ENCODE measurements at places on chromosomes 6 and 20.

- no peak for DNase-seq
Observed at GRCh38 chr6:129489215-129489765, 220.7 kb downstream of the ARHGAP18 start.

DNA sequence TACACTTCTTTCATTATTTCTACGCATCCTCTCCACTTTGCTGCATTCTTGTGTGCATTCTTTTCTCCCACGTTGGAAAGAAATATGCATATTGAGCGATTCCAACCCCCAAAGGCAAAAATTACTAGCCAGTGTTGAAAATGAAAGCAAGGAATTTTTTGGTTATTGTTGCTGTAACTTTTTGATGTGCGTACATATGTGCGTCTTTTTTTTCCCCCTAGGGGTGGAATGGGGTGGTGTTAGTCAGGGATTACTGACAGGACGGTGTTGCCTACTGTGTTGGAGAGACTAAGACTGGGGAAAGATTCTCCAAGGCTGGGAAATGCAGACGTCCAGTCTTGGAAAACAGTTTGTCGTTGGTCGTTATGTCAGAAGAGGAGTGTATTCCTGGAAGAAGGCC is 44.2 kb upstream of the ESR1 start:
- DNase-seq, result no peak

- no peak for DNase-seq
Observed at GRCh38 chr6:130829333-130829910, 2.2 kb downstream of the SMLR1 start.

DNA sequence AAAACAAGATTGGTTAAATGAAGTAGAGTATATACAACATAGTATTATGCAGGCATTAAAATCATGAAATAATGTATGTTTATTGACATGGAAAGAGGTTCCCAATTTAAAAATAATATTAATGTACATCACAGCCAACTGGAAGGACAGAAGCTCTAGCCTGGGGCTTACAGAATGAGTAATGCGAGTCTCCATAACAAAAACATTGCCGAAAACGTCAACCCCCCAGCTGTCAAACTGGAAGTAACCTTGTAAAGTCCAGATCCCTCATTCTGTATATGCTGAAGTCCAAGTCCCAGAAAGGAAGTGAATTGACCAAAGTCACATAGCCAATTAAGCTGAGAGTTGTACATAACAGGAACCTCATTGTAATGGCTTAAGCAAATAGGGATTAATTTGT is 128.7 kb upstream of the ECI2 start:
- DNase-seq, result no peak

DNA sequence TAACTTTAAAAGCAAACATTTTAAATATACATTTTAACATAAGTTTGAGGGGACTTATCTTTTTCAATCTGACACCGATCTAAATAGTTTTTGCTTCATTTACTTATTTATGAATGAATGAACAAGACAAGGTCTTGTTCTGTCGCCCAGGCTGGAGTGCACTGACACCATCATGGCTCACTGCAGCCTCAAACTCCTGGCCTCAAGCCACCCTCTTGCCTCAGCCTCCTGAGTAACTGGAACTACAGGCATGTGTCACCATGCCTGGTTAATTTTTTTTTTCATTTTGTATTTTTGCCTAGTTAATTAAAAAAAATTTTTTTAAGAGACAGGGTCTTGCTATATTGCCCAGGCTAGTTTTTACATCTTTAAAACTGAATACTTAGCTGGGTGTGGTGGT is 25.4 kb downstream of the FBXO9 start:
- no peak for DNase-seq

- DNase-seq, result no peak
Observed at GRCh38 chr6:129766959-129767728, 57.2 kb upstream of the ARHGAP18 start.

DNA sequence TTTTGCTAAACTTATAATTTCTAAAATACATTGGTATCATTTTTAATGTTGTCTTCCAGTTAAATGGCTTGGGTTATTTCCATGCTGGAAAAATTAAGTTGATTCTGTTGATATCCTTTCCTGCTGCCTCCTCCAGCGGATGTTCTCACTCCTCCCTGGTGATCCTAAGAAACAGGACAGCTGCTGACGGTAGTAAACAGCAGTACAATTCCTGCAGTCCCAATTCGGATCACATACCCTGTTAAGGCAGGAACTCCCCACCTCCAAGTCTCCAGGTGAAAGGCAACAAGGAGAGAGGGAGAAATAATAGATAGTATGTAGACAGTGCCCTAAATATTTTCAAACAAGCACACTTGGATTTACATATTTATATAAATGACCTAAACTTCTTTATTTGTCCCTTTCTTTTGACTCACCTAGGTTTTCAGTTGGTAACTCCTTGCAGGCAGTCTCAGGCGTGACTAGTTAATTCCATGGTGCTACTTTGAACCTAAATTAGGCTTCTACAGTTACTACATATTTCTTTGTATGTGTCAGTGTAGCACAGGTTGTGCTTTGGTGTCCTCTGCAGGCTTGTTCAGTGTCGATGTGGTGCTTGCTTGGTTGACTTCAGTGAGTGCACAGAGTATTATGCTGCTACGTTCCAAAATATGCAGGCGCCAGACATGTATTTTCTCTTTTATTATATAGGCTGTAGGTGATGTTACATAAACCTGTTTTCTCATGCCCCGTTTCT is 126.0 kb downstream of the ADGRB3 start:
- no peak for DNase-seq

DNA sequence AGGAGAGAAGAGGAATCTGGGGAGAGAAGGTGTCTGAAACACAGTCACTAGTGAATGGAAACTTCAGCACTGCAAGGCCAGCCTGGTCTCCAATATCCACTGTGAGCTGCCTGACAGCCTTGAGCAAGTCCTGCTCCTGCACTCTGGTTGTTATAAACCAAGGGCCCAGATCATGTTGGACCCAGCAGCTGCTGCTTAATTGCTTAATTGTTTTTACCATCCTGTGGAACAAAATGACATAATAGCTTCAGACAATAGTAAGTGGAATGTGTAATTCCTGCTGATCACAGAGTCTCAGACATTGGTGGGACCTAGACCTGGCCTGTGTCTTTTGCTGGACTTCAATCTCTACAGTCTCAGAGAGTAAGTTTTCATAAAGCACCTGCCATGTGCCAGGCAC is 833.7 kb downstream of the TFAP2A start:
- DNase-seq, result no peak

DNA sequence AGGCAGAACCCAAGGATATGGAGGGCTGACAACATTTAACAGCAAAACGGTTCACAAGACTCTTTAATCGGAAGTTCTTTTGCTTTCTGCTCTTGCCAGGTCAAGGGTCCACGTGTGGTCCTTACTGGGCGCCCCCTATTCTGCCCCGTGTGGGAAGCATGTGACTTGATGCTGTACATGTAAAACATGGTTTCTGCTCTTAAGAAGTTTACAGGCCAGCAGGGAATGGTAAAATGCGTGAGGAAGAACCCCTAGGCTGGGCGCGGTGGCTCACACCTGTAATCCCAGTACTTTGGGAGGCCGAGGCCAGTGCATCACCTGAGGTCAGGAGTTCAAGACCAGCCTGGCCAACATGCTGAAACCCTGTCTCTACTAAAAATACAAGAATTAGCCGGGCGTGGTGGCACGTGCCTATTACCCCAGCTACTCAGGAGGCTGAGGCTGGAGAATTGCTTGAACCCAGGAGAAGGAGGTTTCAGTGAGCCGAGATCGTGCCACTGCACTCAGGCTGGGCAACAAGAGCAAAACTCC is 19.3 kb downstream of the ZNF217 start:
- DNase-seq, result no peak

GRCh38 chr6:43074847-43075669 is 1.1 kb upstream of the PTK7 start:
- no peak for DNase-seq

GRCh38 chr20:43183536-43184070 is 6.1 kb downstream of the PTPRT start:
- no peak for DNase-seq

- DNase-seq, result no peak
Observed at GRCh38 chr6:108100003-108100402, 25.5 kb upstream of the OSTM1 start.

GRCh38 chr6:157092736-157093135 is 230.6 kb downstream of the TMEM242 start:
- DNase-seq, result no peak

DNA sequence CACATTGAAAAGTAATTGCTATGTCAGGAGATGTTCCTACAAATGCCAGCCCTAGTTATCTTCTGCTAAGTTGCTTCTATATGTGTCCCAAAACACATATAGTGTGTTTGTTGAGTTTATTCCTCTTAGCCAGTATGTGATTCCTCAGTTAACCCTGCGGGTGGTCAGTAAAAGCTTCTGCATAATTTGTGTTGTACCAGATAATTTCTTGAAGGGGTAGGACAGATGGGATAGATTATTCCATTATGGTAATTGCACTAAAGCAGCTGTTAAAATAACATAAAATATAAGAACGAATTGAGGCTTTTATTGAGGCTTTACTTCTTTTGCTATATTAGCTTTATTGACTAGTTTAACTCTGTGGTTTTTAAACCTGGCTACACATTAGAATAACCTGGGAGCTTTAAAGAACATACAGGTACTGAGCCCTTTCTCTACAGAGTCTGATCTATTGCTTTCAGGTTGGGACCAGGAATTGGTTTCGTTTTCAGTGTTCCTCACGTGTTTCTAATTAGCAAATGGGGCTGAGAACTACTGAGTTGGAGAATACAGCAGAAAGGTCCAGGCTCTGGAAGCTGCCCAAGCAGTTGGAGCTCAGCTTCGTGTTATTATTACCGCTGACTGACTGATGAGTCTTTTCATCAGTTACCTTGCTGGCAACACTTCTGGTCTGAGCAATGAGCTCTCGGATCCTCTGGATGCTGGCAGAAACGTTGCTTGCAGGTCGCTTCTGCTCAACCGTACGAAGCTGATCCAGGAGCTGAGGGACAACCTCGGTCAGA is 56.9 kb downstream of the FAM229B start:
- no peak for DNase-seq

GRCh38 chr20:35541118-35541782 is 628 bp upstream of the ERGIC3 start:
- no peak for DNase-seq

DNA sequence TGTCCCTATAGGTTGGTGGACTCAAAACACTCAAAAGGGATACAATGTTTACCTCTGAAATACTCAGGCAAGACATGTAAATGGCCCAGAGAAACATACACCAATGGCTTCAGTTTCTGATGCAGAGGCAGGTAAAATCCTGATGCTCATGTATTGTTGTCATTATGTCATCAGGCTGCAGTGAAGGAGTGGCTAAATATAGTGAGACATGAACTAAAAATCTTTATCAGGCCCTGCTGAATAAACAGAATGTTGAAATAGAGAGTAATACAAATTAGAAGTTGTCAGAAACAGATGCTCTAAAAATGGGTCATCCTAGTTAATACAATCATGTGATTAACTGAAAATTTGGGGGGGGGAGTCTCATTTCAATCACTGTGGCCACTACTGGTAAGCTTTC is 20.4 kb downstream of the PTPRK start:
- DNase-seq, result no peak

DNA sequence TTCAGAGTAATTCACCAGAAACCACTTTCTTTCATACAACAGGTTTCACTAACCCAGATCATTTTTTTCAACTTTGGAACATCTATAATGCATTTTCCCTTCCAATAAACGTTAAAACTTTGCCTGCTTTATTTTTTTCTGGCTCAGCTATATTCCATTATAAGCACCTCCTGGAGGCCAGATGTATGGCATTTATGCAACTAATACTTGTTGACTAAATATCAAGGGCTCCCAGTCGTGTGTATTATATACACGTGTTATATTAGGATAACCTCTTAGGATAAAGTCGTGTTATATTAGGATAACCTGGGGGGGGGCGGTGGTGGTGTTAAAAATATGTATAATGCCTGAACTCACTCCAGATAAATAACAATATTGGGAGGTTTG is 6.7 kb downstream of the OPN5 start:
- no peak for DNase-seq

DNA sequence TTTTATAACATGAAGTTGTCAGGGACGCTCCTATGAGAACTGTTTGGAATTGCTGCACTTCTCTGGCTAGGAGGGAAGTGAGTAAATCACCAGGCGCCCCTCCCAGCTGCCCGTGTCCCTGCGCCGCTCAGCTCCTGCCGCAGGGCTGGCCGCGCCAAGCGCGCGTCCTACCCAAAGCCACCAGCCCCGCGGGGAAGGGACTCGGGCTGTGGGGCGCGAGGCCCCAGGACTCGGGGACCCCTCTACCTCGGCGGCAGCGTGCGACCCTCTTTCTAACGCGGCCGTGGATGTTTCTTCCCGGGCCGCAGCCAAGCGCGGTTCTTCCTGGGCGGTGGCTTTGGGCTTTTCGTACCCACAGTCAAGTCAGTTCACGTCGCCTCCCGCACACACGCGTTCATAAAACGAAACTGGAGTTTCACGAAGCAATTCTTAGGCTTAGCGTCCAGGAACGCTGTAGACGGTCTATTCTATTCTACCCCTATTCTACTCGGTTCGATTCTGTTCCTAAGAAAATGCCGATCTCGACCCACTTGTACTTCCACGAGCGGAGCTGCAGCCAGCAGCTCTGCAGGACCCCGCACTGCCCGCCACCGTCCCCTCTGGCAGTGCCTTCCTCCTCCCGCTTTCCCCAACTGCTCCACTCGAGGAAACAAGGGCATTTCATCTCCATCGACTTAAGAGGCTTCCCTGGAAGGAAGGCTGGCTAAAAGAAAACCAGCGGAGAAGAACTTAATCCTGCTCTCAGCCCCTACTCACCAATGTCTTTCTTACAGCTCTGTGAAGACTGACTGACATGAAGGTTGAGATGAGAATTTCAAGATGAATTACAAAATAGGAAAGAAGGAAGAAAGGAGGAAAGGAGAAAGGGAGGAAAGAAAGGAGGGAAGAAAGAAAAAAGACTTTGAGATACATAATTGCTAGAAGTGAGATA is 15.4 kb downstream of the FOXC1 start:
- no peak for DNase-seq

GRCh38 chr6:90076511-90077415 is 182.5 kb downstream of the GJA10 start:
- DNase-seq, result no peak

- no peak for DNase-seq
Observed at GRCh38 chr6:919500-919899, 226.6 kb upstream of the EXOC2 start.

- DNase-seq, result no peak
Observed at GRCh38 chr20:13396826-13397225, 175.8 kb downstream of the ISM1 start.

- DNase-seq, result no peak
Observed at GRCh38 chr20:25318471-25319240, 70.8 kb downstream of the PYGB start.

DNA sequence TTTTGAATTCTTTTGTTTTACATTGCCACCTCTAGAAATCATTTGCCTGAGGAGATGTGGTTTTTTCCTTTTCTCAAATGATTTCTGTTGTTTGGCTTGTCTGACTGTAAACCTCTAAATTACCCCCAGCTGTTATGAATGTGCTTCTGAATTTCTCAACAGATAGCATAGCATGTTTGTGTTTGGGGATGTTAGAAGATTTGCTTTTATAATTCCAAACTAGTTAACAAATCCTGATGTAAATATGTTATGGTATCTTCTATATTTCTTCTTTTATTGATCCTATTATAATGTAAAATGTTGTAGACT is 31.6 kb upstream of the EZR start:
- DNase-seq, result no peak
